ENCODE measurements at places on chromosomes 7 and 10. TPM values are rescaled to one million over a fixed set of nuclear protein-coding genes. Genes with fewer than 3 reads are reported as not detected.

Gene ABCA13
- total RNA-seq = 0.09 TPM

Gene IL6
- total RNA-seq = 11.0 TPM

Gene PDE6C
- total RNA-seq = not detected

Gene EDRF1
- total RNA-seq = 27.8 TPM

Gene CUEDC2
- total RNA-seq = 62.6 TPM

Gene OR2AE1
- not detected for total RNA-seq

- no peak overlapping the region for H3K4me3 ChIP-seq
- H3K27ac ChIP-seq = no peak overlapping the region
- H3K4me1 ChIP-seq = no peaks in the 10 kb centered on the region
- no peaks in the 10 kb centered on the region for H3K27me3 ChIP-seq
- no peaks in the 10 kb centered on the region for H3K36me3 ChIP-seq
- DNase-seq = no peak
Measured at GRCh38 chr7:28026237-28026636, 154.4 kb downstream of the JAZF1 start.

- H3K4me3 ChIP-seq = no peak overlapping the region
- H3K36me3 ChIP-seq = no peaks in the 10 kb centered on the region
- no peak overlapping the region for H3K27ac ChIP-seq
Measured at GRCh38 chr7:107312418-107312817, 143.6 kb downstream of the HBP1 start.

GRCh38 chr10:125494651-125495239 is 188.2 kb downstream of the TEX36 start:
- H3K4me1 ChIP-seq = no peaks in the 10 kb centered on the region
- H3K36me3 ChIP-seq = no peaks in the 10 kb centered on the region
- peaks cover 8% of the 10 kb centered on the region for H3K27me3 ChIP-seq
- no peak overlapping the region for H3K27ac ChIP-seq
- H3K4me3 ChIP-seq = no peak overlapping the region

GRCh38 chr7:51326656-51327286 is 10.2 kb upstream of the COBL start:
- H3K27ac ChIP-seq = no peak overlapping the region
- H3K36me3 ChIP-seq = no peaks in the 10 kb centered on the region
- no peaks in the 10 kb centered on the region for H3K27me3 ChIP-seq

DNA sequence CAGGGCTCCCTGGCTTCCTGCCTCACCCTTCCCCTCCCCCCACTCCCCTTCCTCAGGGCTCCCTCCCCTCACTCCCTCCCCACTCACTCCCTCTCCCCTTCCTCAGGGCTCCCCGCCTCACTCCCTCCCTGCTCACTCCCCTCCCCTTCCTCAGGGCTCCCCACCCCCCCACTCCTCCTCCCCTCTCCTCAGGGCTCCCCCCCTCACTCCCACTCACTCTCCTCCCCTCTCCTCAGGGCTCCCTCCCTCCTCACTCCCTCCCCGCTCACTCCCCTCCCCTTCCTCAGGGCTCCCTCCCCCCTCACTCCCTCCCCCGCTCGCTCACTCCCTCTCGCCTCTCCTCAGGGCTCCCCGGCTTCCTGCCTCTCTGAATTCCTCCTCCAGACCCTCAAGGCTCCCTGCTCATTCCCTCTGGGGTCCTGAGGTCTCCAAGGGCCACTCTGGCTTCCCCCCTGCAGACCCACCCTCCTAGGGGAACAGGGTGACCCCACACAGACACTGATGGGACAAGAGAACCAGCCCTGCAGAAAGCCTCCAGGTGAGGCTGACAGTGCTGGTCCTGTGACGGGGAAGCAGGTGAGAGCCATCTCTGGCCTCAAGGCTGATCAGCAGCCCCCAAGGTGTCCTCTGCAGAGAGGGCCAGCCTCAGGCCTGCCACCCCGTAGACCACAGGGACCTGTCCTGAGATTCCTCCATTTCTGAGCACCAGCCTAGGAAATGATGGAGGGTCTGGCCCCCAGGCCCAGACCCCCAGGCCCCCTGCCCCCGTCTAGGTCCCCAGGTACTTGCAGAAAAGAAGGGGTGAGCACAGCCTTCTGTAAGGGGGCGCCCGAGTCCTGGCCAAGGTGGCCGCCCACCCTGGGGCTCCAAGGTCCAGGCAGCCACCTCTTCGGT is 47.2 kb downstream of the PWWP2B start:
- H3K36me3 ChIP-seq = no peaks in the 10 kb centered on the region
- H3K4me1 ChIP-seq = no peaks in the 10 kb centered on the region
- H3K27me3 ChIP-seq = no peaks in the 10 kb centered on the region
- no peak overlapping the region for H3K4me3 ChIP-seq

DNA sequence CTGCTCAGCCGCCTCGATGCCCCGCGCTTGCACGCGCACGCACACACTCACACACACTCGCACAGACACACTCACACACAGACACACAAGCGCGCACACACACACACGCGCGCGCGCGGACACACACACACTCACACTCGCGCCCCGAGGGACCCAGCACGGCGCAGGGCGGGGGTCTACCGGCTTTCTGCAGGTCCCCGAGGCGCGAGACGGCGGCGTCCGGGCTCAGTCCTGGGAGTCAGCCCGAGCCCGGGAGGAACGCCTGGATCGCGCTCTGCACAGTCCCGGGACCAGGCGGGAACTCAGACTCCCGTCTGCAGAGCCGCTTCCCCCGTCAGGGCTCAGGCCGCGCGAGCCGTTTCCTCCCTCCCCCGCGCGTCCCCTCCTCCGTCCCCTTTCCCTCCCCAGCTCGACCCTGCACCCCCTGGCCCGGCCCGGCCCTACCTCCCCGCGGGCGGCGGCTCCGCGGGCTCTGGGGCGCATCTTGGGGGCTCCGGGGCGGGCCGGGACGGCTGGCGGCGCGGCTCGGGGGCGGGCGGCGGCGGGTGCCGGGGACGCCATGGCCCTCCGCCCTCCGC is 464 bp downstream of the DENND2A start:
- H3K4me1 ChIP-seq = peaks cover 2% of the 10 kb centered on the region
- peaks cover 33% of the 10 kb centered on the region for H3K27me3 ChIP-seq
- no peak for DNase-seq
- H3K27ac ChIP-seq = no peak overlapping the region
- no peak overlapping the region for H3K4me3 ChIP-seq

GRCh38 chr10:50394832-50395231 is 143.5 kb upstream of the ASAH2 start:
- DNase-seq = peak; percentile 36
- H3K4me3 ChIP-seq = no peak overlapping the region
- H3K27ac ChIP-seq = no peak overlapping the region

DNA sequence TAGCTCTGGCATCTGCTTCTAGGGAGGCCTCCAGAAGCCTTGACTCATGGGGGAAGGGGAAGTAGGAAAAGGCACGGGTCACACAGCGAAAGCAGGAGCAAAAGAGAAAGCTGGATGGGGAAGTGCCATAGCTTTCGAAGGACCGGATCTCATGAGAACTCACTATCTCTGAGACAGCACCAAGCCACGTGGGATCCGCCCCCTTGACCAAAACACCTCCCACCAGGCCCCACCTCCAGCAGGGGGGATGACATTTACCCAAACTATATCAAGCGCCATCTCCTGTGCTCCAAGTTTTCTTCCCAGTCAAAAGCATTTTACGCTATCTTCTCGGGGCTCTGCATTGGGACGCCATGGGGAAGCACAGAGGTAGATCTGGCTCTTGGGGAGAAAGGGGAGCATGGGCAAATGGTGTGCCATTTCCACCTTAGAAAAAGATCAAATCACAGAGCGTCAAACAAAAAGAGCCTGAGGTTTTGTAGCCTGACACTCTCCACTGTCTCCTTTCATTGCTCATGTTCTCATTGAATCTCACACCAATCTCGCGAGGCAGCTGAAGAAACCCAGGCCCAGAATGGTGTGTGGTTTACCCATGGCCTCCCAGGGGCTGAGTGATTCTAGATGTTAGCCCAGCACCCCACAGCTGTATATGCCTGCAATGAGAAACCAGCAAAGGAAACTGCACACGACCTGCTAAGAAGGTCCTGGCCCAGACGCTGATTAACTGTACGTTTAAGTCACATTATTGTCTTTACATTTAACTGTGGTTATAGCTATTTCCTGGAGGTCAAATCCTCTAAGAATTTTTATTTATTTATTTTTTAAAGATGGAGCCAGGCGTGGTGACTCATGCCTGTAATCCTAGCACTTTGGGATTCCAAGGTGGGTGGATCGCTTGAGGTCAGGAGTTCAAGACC is 8.1 kb upstream of the OLAH start:
- no peaks in the 10 kb centered on the region for H3K36me3 ChIP-seq
- peak overlapping the region; percentile 5 for H3K4me3 ChIP-seq
- peaks cover 15% of the 10 kb centered on the region for H3K4me1 ChIP-seq
- no peaks in the 10 kb centered on the region for H3K27me3 ChIP-seq

Data from endothelial cell of umbilical vein (primary cell).